ENCODE measurements at places on chromosomes 5 and 9.

- DNase-seq = peak; percentile 11
These were observed 214.3 kb downstream of the C9orf50 start for GRCh38 chr9:129406278-129407225.

DNA sequence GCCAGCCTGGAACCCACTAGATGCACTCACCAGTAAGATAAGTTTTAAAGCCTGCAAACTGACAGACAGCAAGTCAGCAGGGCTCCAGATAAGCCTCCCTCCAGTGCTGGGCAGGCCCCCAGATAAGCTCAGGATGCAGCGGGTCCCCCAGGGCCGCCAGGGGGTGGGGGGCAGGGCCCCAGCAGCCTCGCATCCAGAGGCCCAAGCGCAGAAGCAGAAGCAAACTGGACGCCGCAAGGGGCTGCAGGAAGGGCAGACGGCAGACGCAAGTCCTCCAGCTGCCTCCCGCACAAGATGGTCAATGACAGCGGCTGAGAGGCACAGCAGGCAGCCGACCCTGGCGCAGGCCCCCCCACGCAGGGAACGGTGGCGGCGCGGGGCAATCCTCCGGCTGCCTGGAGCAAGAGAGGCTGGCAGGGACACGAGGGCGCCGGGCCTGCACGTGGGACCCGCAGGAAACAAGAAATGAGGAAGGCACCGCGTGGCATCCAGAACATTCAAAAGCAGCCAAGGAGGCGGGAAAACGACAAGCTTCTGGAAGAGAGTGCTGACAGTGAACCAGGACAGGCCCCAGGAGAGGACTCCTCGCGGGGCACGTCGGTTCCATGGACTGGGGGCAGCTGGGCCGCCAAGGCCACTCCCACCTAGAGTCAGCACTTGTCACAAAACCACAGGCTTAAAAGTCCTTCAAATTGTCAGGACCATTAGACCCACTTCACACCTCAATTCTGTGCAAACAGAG lies 49.8 kb downstream of the ROR2 start:
- DNase-seq = peak; percentile 33

- DNase-seq = no peak
These were observed 79.4 kb downstream of the NPR3 start for GRCh38 chr5:32790411-32790951.

DNA sequence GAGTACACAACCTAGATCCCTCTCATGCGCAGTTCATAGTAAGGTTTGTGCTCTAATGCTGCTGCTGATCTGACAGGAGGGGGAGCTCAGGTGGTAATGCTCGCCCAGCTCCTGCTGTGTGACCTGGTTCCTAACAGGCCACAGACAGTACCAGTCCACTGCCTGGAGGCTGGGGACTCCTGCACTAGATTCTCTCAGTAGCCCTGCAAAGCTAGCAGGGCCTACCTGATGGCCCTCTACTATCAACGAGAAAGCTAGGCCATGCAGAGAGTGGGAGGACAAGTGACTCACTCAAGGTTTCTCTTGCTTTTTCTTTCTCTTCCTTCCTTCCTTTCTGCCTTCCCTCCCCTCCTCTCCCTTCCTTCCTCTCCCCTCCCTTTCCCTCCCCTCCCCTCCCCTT lies 55.1 kb upstream of the TEX48 start:
- no peak for DNase-seq

DNA sequence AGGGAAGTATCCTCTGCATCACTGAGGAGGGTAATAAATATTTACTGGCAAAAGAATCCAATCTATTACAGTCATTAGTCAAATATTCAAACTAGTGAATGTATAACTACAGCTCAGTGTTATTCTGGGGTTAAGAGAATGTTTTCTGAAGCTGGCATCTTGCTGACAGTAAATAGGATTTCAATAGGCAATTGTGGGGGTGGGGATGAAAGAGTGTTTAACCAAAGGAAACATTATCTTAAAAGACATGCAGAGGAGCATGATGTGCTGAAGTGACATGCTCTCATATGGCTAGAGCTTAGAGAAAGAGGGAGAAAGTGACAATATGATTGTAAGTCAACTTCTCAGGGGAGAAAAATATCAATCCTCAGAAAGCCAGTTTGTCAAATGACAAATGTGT lies 618.4 kb upstream of the RIOK2 start:
- DNase-seq = no peak

DNA sequence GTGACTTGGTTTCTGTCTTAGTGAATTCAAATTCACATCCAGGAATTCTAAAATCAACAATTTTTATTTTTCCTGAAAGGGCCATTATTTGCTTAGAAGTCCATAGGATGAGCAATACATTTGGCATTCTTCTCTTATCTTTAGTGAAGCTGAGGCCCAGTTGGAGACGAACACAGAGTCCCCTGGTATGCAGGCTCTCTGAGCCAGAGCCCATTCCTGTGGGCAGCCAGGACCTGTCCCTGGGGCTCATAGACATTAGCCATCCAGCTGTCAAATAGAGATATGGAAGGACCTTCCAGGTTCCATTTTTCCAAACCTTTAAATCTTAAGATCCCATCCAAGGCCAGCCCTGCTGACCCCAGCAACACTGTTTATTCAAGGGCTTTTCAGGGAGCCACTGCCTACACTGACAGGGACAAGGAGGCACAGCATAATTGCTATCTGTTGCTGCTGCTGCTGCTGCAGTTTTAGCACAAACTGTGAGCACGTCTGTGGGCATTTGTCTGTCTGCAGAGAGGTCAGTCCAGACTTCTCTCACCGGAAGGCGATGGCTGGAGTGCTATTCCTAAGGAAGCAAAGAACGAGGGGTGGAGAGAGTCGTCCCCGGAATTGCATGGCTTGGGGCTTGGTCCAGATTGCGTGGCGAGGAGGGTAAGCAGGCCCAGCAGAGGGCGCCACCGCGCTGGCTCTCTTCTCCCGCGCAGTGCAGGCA lies 639.0 kb downstream of the CCDC171 start:
- peak; percentile 81 for DNase-seq

- no peak for DNase-seq
These were observed 31.7 kb upstream of the NR3C1 start for GRCh38 chr5:143435210-143435657.

DNA sequence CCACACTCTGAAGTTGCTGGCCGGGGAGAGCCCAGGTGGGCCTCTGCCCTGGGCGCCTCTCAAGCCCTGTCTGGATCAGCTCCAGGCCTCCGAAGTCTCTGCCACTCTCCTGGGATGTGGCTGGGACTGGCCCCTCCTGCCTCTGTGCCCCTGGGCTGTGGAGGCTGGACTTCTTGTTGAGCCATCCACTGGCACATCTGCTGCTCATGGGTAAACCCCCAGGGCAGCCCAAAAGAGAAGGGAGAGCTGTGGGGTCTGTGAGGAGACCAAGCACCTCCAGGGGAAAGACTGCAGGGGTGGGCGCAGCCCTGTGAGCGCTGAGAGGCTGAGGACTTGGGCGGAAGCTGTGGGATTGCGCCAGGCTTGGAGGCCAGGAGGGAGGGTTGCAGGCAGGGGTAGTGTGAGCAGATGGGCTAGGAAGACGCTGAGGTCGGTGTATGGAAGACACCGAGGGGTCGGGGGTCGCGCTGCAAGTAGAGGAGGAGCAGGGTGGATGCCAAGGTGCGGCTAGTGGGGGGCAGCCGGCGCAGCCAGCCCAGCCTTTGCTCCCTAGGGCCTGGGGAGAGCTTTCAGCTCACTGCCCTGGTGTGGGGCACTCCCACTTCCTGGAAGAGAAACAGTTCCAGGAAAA lies 118.1 kb downstream of the WNK2 start:
- DNase-seq = no peak

GRCh38 chr5:163914910-163915309 lies 409.5 kb downstream of the MAT2B start:
- DNase-seq = peak; percentile 89

- no peak for DNase-seq
These were observed 448.3 kb downstream of the TLE4 start for GRCh38 chr9:80020056-80020455.

DNA sequence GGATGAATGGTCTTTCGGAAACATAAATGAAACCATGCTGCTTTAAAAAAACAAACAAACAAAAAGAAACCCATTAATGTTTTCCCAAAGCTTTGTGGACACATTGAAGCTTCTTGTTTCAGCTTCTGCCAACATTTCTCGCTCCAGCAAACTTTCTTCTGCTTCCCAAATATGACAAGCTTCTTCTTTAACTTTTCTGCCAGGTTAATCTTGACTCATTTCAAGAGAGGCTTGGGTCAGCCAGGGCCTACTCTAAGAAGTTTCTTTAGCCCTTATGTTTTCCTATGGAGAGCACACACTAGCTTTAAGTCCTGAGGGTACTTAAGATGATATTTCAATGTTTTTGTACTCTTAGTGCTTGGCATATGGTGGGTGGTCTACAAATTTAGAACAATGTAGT lies 6.1 kb downstream of the ANXA1 start:
- no peak for DNase-seq

DNA sequence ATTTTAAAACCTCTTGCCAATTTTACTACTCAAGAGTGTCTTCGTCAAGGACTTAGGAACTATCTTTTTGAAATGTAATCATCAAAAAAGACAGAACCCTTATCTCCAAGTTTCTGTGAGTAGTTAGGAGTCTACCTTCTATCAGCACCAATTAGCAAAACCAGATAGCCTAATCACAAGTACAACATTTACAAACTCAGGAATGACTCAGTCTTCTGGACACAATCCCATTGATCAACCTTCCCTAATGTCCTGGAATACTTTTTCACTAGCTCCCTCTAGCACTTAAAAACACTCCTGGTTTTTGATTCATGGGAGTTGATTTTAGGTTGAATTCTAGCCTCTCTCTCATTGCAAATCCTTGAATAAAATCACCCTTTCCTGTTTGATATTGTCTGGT lies 680.7 kb downstream of the PRR16 start:
- DNase-seq = no peak

DNA sequence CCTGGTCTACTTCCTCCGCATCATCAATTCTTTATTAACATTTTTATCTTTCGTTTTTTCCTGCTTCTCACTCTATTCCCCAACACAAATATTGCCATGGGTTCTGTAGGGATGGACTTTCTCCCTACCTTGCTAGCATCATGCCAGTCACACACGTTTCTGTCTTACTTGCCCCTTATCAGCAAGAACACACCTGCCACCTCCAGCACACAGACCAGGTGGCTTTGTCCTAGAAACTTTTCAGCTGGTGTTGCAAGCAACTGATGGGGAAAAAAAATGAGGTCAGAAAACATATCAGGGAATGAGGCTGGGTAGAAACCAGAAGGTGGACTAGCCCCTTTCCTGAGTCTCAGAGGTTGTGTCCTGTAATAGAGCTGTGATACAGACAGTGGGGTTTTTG lies 5.8 kb downstream of the SH3RF2 start:
- no peak for DNase-seq

DNA sequence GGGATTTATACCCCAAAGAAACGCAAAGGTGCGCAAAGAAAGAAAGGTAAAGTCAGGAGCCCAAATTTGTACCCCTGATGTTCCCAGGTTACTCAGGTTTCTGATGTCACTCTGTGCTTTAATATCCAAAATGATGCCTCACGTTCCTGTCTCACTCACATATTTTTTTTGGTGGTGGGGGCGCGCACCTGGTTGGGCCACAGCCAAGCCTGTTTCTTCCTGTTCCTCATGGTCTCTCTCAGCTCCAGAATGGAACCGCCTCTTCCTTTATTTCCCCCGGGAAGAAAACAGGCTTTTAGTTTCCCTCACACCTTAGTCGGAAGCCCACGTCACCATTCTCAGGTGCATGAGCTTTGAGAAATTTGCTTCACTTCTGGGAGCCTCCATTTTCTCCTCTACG lies 118.3 kb upstream of the BOD1 start:
- no peak for DNase-seq

- DNase-seq = no peak
These were observed 3.9 kb downstream of the NR2F1 start for GRCh38 chr5:93586736-93587596.

GRCh38 chr5:132013006-132013689 lies 1.7 kb upstream of the ACSL6 start:
- no peak for DNase-seq

- no peak for DNase-seq
These were observed 311.4 kb downstream of the TLE1 start for GRCh38 chr9:81377921-81378320.

DNA sequence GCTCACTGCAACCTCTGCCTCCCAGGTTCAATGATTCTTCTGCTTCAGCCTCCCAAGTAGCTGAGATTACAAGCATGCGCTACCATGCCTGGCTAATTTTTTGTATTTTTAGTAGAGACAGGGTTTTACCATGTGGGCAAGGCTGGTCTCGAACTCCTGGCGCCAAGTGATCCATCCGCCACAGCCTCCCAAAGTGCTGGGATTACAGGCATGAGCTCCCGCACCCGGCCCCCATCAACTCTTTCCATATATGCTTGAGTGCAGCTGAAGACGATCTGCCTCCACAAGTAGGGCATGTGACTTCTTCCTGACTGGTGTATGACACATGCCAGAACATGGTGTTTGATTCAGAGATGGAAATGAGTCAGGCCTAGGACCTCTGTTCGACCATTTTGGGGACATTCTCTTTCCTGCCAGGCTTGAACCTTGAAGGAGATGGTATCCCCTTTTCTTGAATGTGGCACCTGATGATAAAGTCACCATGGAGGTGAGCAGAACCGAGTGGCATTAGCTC lies 7.5 kb upstream of the CNOT6 start:
- no peak for DNase-seq

DNA sequence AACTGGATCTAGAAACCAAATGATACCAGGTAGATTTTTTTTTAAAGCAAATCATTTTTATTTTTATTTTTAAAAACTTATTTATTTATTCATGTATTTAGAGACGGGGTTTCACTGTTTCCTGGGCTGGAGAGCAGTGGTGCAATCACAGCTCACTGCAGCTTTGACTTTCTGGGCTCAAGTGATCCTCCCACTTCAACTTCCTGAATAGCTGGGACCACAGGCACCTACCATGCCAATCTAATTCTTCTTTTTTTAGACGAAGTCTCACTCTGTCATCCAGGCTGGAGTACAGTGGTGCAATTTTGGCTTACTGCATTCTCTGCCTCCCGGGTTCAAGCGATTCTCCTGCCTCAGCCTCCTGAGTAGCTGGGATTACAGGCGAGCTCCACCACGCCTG lies 41.3 kb upstream of the CDK20 start:
- no peak for DNase-seq

DNA sequence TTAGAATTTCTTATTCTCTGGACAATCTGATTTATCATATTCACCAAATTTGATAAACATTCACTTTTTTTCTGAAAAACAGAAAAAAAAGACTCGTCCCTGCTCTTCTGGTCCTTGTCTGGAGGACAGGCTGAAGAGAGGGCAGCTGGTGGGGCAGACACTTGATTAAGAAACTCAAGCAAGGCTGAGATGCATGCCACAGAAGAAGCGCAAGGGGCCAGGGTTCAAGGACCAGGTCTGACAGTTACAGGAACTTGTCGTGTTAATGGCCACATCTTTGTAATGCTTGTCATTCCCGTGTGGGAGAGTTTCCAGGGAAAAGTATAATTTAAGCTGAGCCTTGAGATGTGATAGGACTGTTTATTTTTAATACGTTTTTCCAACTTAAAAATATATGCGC lies 40.6 kb upstream of the SHB start:
- DNase-seq = no peak

Data from NCI-H82 (cell line).